Activated CD4-positive, alpha-beta T cell treated with anti-CD3 and anti-CD28 coated beads, Interleukin-2, amount 50 U/mL, for 16 hours (primary cell): ENCODE measurements at places on chromosomes 12 and 14.

DNA sequence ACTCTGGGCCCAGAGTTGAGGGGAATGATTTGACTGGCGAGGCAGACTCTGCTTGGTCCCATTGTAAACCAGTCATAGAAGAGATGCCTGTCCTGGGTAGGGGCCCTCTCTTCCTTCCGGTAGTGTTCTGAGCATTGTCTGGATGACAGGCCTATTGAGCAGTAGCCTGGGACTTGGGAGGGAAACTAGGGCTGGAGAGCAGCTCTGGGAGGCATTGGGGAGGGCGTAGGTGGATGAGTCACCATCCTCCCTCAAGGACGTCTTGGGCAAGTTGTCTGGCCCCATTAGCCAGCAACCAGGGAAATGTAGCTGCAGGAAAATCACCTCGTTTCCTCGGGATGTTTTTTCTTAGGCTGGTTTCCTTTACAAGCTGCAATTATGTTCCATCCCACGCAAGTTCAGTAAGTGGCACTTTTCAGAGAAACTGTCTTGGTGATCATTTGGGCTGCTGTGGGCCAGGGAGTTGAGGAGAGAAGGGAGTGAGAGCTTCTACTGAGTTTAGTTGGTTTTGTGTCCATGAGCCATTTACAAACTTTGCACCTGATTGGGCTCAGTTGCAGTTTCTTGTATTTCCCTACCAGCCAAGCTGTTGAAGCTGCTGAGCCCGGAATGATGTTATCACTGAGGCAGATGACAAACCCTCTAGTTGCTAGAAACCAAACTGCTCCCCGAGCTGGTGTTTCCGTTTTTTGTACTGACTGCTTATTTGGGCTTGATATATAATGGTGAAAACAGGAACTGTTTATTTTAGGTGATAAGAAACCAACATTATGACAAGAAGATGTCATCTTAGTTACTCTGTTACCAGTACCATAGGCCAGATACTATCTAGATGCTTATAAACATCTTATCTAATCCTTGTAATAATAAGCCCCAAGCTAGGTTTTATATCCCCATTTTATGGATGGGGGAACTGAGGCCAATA lies 147.6 kb downstream of the CHST11 start:
- peak; percentile 87 for DNase-seq

DNA sequence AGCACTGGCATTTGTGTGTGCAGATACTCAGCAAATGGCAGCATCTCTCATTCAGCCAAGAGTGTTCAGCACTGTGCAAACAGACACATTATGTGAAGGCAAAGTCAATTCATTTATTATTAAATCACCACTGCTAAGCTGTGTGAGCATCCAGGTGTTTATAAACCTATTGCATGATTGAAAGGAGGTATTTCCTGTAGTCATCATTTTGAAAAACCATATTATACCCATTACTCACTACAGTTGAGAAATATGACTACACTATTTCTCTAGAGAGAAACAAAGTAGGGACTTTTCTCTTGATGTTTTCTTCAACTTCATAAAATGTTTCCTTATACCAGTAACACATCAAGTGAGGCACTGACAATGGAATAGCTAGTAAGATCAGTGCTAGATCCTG lies 13.7 kb downstream of the SPX start:
- peak; percentile 59 for DNase-seq

GRCh38 chr12:53963434-53964314 lies 9.0 kb downstream of the HOXC12 start:
- DNase-seq: no peak

- DNase-seq: no peak
Measured at GRCh38 chr14:51004801-51005526, 60.7 kb upstream of the PYGL start.

DNA sequence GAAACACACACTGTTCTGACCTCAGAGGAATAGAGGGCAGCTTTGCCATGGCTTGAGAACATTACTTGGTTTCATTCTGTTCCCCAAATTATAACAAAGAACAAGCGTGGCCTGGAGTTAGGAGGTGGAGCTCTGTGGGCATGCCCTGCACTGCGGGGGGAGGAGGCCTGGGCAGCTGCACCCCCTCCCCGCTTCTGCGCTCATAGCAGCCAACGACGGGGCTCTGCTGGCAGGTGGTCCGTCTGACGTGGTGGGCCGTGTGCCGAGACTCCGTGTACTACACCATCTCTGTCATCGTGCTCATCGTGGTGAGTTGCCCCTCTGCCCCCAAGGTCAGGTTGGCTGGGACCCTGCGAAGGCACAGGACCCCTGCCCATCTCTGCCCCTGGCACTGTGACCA lies 70.4 kb upstream of the RIN3 start:
- no peak for DNase-seq

- peak; percentile 69 for DNase-seq
Measured at GRCh38 chr14:60184146-60184904, 19.1 kb upstream of the DHRS7 start.

GRCh38 chr12:117089463-117089862 lies 9.8 kb downstream of the TESC start:
- DNase-seq: no peak

- DNase-seq: no peak
Measured at GRCh38 chr14:68379510-68380328, 413.1 kb downstream of the ZFP36L1 start.

- DNase-seq: no peak
Measured at GRCh38 chr14:106491851-106492250, 965.5 kb downstream of the TMEM121 start.

- no peak for DNase-seq
Measured at GRCh38 chr14:68908803-68909202, 70.3 kb downstream of the ACTN1 start.

DNA sequence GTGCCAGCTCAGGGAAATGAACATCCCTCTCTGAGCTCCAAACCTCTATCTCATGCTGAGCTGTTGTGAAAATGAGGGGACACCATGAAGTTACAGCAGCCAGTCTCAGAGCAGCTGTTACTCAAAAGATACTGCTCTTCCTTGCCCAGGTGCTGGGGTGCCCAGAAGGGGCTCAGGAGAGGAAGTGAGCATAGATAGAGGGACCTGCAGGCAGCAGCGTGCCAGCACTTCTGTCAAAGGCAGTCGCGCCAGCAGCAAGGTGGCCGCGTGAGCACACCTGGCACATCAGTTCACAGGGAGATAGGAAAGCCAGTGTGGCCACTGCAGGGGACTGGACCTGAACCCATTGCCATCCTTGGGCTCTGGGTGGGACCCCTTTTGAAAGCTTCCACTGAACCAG lies 27.8 kb downstream of the C14orf132 start:
- no peak for DNase-seq

DNA sequence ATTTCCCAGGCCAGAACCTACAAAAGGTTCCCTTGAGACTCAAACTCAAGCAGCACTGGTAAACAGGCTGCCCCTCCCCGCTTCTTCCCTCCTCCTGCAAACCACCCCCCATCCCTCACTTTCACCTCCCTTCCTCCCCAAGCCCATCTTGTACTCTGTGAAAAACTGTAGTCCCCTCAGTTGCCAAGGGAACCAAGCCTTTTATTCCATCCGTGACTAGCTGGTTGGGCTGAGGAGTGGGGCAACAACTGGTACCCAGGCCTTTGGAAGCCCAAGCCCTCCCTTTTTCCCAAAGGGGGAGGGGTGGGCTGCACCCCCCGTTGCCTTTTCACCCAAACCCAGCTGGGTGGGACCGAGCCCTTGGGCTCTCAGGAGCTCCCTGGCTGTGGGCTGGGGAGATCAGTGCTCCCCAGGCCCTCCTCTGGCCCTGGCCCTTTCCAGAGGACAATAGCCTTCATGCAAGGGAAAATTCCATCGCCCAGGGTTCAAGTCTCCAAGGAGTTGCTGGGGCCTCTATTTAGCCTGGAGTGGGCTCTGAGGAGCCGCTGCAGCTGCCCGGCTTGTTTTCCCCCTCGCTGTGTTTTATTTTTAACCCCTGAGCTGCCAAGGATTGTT lies 61.9 kb downstream of the ZFP36L1 start:
- DNase-seq: no peak

- DNase-seq: no peak
Measured at GRCh38 chr14:20799456-20799891, 3.2 kb downstream of the RNASE1 start.

GRCh38 chr12:117836476-117836875 lies 132.3 kb downstream of the KSR2 start:
- DNase-seq: no peak

GRCh38 chr14:29906256-29906870 lies 21.3 kb downstream of the PRKD1 start:
- no peak for DNase-seq

- no peak for DNase-seq
Measured at GRCh38 chr14:99242816-99243721, 28.9 kb downstream of the BCL11B start.

GRCh38 chr14:89330236-89331002 lies 86.6 kb downstream of the FOXN3 start:
- no peak for DNase-seq
